HFFc6 (cell line): ENCODE measurements at places on chromosomes 2 and 18. TPM values are rescaled to one million over a fixed set of nuclear protein-coding genes. Genes with fewer than 3 reads are reported as not detected.

Gene MSH6
- total RNA-seq: 47.0 to 67.0 TPM (median 62.0 TPM) in 3 replicates

Gene LYG1
- 0.45 TPM in 1 of 3 replicates, not detected in the others for total RNA-seq

Gene ST6GAL2
- total RNA-seq: 0.30 to 0.41 TPM in 2 of 3 replicates, not detected in the other

Gene ADCY3
- total RNA-seq: 54.4 to 76.4 TPM (median 62.0 TPM) in 3 replicates

Gene ERBB4
- total RNA-seq: not detected in 2 replicates

Gene TRAK2
- total RNA-seq: 46.8 to 55.8 TPM (median 52.7 TPM) in 3 replicates

Gene SLC11A1
- 0.05 to 0.15 TPM (median 0.12 TPM) in 3 replicates for total RNA-seq

- DNase-seq: no peak
These were observed 211.2 kb downstream of the VAPA start for GRCh38 chr18:10124967-10125366.

DNA sequence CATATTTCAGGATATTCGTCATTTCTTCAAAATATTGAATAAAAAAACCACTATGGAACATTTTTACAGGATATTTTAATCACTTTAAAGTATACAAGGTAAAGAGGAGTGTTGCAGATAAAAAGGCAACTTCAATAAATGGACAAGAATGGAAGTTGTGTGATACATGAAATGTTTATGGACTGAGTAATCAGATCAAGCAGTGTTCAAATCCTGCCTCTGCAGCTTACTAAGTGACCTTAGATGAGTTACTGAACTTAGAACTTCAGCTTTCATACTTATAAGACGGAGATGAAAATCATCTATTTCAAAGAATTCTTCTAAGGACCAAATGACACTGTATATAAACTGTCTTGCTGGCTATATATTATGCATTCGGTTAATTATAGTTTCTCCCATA is 87.2 kb downstream of the LNPK start:
- DNase-seq: peak; percentile 8

DNA sequence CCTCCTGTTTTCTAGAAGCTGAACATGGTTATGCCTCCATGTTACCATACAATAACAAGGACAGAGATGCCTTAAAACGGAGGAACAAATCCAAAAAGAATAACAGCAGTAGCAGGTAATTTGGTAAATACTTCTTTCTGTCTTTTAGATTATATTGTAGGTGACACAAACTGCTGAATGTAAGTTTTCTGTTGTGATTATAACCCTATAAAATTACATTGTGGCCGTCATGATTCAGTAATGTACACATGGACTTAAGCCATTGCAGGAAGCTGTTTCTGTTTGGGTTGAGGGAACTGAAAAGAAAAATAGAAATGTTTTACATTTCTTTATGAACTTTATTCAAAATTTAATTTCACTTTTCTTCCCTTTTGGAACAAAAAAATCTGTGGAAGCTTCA is 1.2 kb downstream of the MXD1 start:
- no peak for DNase-seq

DNA sequence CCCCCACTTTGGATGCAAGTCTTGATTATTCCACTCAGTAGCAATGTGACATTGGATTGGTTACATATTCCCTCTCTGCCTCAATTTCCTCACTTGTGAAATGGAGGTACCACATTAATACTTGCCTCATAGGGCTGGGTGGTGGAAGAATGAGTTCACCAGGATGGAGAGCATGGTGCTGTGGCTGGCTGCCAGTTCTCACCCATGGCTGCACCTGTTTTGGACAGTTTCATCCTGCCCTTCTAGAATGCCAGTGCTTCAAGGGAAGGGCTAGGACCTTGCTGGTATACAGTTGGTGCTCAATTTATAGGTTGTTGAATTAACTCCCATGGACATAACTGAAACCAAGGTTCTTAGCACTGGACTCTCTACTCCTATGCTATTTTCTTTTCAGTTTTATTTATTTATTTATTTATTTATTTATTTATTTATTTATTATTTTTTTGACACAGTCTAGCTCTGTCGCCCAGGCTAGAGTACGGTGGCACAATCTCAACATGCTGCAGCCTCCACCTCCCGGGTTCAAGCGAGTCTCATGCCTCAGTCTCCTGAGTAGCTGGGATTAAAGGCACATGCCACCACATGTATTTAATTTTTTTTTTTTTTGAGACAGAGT is 5.3 kb upstream of the SH3RF3 start:
- DNase-seq: no peak

GRCh38 chr2:44906972-44907371 is 34.5 kb upstream of the SIX3 start:
- peak; percentile 15 for DNase-seq

DNA sequence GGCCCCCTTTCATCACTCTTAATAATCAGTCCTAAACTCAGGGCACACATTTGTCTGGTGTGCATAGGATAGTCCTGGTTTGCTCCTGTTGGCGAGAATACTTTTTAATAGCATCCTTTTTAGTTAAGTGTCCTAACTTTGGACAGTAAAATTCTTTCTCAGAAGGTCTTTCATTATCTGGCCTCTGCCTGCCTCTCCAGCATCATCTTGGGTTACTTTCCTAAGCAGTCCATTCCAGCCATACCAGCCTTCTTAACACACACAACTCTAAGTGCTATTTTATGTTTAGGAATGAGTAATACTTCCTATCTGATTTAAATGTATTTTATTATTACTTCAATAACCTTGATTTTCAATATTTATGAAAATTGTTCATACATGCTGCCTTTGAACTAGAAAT is 151.0 kb downstream of the ACOXL start:
- peak; percentile 22 for DNase-seq

DNA sequence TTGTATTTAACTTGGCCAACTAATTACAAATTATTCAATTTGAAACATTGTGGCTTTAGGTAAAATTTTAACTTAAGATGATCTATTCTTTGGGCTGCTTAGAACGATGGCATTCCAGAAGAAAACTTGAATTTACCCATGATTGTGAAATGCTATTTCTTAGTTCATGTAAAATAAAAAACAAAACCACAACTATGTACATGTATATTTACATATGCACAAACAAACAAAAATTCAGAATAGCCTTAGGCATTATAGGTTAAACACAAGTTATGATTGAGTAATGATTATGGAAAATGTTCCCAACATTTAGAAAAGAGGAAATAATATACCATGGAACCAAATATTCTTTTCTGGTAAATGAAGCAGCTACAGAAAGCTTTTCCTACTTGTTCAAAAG is 3.5 kb upstream of the SMCHD1 start:
- DNase-seq: no peak

GRCh38 chr18:66646609-66647008 is 42.7 kb upstream of the CDH19 start:
- no peak for DNase-seq

GRCh38 chr2:231795525-231796327 is 9.5 kb downstream of the COPS7B start:
- DNase-seq: peak; percentile 93

DNA sequence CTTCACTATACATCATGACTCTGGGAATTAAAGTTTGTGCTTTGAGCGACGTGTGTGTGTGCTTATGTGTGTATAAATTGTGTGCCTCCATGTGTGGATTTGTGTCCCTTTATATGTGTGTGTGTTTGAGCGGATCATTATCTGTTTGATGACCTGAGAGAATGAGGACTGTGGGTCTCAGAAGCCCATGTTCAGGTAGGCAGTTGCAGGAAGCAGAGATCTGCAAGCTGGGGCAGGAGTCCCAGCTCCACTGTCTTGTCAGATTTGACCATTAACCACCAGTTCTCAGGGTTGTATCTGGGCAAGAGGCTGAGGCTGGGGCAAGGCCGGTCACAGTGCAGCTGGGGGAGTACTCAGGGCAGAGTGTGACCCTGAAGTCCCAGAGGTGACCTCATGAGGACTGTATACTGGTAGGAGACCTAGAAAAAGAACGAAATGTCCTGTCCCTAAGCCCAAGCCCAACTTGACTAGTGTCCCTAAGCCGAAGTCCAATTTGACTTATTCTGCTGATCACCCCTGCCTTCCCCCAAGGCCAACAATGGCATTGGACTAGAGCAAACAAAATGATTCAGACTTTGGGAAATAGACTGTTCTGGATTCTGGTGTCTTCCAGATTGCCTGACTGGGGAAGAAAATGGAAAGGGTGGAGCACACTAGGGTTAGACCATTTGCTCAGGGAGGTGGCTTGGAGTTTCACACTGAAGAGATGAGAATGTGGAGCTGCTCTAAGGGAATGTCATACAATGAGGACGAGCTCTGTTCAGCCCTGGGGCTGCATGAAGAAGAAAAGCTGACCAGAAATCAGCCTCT is 28.1 kb downstream of the RHOB start:
- no peak for DNase-seq

GRCh38 chr2:96158554-96158940 is 13.3 kb upstream of the DUSP2 start:
- no peak for DNase-seq

DNA sequence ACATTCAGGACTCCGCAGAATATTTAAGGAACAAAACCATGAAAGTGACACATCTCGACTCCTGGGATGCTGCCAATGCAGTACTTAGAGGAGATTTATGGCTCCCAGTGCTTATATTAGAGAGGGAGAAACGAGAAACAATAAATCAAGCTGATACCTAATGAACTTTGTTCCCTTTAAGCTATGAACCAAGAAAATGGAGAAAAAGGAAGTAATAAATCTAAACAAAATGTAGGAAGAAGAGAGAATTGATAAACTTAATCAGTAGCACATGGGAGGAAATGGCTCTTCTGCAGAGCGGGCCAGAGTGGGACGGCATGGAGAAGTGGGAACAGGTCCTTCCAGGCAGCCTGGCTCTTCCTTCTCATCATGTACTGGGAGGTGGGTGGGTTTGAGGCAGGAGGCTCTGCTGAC is 42.7 kb downstream of the NPPC start:
- peak; percentile 21 for DNase-seq

- DNase-seq: no peak
These were observed 51.3 kb downstream of the C2orf76 start for GRCh38 chr2:119315241-119315925.

DNA sequence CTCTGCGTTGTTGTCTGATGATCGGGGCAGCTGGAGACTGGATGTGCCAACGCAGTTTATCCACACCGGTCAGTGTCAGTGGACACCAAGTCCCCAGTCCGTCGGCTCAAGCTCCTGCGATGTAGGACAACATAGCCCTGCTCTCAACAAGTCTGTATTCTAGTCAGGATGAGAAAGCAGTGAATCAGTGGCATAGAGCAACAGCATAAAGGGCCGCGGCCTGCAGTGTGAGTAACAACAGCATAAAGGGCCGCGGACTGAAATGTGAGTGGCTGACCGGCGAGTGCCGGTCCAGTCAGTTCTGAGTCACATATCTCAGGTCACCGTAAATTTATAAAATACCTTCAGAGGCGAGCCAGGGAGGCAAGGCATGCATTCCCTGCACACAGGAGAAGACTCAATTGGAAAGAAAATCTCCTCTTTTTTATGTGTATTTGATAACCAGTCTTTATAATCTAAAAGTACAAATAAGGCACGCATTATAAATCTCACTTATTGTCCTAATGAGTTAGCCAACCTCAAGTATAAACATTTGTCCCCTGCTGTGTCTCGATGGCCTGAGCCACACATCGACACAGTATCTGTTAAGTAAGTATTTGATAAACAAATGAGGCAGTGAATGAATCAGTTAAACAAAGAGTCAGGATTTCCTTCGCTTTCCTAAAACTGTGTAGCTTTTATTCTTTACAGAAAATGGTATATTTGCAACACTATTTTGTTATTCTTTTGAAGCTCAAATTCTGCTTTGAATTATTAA is 33.8 kb upstream of the NFATC1 start:
- DNase-seq: peak; percentile 47

DNA sequence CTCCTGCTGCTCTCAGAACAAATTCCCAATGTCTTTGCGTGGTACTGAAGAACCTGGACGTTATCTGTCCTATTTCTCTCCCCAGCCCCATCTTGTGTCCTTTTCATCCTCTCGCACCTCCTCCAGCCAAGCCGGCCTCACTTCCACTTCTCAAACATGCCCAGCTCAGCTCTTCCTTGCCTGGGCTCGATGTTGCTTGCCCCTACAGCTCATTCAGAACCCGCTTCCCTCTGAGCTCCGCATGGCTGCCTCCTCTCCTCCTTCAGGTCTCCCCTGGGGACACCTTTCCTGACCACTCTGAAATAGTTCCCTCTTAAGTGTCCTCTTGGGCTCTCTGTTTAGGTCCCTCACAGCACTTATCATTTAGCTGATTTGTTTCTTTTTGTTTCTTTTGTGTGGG is 6.7 kb upstream of the SMARCAL1 start:
- DNase-seq: no peak

DNA sequence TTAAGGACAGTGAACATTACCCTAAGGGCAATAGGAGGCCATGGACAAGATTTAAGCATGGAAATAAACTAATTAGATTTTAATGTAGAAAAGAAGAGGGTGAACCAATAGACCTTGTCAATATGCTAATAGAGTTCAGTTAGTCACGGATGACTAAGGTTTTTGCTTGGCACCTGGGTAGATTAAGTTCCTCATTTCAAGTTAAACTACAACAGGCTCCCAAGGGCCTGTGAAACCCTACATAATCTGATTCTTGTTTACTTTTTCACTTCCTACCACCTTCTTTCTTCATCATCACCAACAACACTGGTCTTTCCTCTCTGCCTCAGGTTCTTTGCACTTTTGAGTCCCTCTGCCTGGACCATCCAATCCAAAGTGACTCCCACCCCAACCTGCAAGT is 14.8 kb downstream of the SP110 start:
- no peak for DNase-seq

DNA sequence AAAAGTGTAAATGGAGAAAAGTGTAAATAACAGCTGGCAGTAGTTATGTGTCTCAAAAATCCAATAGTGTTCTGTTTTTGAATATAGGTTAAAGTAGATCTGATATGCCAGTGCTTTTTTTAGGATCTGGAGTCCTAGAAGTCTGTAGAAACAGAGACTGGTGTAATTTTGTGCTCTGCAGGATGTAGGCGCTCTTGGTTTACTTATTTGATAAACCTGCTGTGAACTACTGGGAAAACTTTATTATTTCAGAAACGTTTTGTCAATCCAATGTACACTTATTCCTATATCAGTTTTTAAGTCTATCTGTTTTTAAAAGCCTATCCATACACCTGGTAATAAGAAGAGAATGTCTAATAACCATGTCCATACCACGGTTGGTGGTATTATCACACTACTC is 530.8 kb upstream of the ZNF804A start:
- DNase-seq: no peak

DNA sequence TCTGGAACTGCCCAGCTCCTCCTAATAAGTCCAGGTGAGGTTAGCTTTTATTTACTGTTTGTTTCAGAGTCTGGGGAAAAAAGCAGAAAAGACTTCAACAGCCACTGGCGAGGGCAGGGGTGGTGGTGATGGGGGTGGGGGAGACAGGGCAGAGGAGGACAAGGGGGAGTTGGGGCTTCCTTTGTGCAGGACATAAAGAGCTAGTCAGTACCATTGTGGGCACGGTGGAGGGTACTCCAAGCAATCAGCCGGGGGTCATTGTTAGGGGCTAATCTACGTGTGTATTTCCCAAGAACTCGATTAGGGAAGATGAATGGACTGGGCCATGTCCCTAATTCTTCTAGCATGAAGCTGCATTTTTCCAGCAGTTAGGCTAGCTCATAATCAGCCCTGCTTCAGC is 2.8 kb upstream of the RAX start:
- DNase-seq: no peak
